Activated T-cell treated with anti-CD3 and anti-CD28 coated beads, Interleukin-2, amount 50 U/mL, for 72 hours (primary cell): ENCODE measurements at places on chromosomes 3 and 15. TPM values are rescaled to one million over a fixed set of nuclear protein-coding genes. Genes with fewer than 3 reads are reported as not detected.

DNA sequence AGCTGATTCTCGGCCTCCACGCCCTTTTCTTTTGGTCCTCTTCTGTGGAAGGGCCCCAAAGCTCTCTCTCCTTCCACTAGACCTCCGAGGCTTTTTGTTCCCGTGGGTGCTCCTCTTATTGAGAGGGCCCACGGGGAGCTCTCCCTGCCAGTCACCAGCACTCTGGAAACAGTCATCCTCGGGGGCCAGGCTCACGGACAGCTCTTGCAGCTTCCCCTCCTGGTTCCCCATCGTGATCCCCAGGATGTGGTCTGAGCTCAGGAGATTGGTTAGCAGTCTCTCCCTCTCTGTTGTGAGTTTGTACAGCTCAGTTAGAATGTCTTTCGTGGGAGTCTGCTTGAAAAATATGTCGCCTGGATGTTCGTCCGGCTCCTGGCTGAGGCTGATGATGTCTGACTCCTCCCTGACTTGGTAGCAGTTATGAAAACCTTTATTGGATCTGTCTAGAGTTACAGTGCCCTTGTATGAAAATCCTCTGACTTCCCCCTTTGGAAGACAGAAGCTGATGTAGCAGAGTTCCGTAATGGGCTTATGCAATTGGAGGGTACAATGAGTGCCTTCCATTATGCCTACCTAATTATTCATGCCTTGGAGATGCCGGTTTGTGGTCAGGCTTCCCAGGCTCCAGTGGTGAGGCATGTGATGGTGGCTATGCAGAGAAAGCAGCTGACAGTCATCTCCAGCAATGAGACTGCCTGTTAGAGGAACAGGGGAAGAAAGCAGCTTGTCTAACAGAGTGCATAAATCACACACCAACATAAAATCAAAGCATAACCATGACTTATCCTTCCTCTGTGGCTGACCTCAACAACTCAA lies 40.0 kb downstream of the FMN1 start:
- no peak for DNase-seq

GRCh38 chr3:152466784-152467183 lies 198.1 kb downstream of the MBNL1 start:
- no peak for DNase-seq

DNA sequence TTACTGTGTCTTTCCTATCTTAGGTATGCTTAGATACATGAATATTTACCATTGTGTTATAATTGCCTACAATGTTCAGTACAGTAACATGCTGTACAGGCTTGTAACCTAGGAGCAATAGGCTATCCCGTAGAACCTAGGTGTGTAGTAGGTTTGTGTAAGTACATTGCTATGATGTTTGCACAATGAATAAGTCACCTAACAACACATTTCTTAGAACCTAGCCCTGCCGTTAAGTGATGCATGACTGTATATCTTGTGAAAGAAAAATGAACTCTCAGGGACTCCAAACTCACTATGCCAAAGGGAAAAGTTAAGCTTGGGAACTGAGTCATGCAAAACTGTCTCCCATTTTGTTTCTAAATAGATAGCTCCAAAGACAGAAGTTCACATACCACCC lies 91.5 kb upstream of the ACP3 start:
- DNase-seq = no peak

DNA sequence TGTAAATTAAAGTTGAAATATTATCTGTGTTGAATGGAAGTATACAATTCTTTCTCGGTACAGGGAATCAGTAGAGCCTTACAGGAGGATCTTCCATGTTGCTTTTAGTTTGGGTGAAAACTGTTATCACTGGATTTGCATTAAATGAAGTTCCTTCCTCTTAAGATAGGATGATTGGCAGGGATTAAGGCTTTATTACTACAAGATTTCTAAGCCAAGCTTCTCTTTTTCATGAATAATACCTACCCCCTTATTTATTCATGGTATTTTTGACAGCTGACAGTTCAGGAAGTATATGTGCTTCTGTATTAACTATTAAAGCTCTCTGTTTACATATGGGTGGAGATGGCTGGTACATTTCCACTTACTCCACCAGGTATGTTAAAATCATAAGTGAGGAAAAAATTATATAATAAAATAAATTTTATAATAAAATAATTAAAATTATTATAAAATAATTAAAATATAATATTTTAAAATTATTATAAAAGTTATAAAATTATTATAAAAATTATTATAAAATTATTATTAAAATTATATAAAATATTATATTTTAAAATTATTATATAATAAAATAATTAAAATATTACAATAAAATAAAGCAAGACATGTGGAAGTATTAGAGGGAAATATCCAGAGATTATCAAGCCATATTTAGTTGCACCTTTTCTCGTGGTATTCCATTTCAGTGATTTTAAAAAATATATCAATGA lies 332.9 kb downstream of the ROBO2 start:
- DNase-seq = no peak

DNA sequence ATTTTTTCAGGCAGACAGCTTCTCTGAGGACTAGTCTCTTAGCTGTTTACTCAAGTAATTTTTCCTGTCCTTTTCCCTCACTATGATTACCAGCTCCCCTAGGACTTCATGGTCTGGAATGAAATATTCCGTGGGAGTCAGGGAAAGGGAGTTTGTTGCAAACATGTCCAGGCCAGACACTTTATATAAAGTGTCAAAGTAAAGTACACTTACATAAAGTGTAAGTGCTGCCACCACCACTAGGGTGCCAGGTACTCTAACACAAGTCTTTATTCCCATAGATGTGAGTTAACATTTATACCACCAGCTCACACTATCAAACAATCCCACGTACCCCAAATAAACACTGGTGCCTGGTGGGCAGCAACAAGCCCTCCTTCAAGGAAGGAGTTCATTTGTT lies 179.8 kb downstream of the SNRPN start:
- no peak for DNase-seq

- DNase-seq = no peak
These were observed 123.9 kb downstream of the SHOX2 start for GRCh38 chr3:157982359-157982758.

Gene GHRL
- 1.3 TPM for total RNA-seq

DNA sequence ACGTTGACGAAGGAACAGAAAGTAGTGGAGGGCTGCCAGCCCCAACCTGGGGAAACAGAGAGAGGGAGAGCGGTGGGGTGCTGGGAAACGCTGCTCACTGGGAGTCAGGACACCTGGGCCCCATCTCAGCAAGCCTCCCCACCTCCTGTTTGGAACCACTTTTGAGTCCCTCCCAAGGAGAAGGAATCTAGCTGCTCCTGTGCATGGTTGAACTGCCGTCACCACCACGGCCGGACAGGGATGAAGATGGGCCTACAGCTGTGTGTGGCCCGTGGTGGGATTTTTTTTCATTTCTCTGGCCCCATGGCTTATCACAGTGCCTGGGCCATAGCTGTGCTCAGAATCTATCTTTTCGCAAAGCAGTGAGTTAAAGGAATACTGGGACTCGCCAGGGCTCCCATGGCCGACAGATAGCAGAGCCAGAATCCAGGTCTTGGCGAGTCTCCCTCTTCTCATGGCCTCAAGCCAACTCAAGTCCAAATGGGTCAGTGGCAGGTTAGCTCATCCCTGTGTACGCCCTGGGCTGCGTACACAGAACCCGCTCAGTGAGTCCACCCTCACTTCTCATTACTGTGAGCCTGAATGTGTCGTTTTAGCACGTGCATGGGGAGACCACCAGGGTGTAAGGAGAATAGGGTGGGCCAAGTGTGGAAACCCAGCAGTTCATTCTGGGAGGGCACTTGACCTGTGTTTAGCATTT lies 271.2 kb downstream of the FAM43A start:
- no peak for DNase-seq

DNA sequence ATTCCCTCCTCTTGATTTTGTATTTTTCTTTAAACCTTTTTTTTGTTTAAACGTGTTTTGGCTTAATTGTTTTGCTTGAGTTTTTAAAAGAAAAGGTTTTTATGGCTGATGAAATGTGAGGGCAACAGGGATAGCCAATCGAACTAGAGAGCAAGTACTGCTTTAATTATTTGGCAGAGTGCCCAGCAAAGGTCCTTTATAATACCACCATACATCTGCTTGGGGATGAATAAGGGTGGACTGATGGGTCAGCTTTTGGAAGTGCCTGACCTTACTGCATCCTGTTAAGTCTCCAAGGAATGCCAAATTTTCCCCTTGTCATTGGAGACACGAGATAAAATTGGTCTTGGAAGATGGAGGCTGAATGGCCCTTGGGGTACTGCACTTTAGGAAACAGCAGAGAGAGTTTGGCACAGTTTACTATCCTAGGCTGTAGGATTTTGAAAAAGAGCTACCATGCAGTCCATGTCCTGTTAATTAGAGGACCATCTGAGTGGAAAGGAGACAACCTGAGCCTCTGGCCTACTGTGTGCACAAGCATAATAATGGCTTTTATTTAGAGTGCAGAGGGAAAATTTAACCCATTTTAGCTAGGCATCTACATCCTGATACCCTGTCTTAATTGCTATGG lies 19.8 kb upstream of the MTHFS start:
- no peak for DNase-seq

DNA sequence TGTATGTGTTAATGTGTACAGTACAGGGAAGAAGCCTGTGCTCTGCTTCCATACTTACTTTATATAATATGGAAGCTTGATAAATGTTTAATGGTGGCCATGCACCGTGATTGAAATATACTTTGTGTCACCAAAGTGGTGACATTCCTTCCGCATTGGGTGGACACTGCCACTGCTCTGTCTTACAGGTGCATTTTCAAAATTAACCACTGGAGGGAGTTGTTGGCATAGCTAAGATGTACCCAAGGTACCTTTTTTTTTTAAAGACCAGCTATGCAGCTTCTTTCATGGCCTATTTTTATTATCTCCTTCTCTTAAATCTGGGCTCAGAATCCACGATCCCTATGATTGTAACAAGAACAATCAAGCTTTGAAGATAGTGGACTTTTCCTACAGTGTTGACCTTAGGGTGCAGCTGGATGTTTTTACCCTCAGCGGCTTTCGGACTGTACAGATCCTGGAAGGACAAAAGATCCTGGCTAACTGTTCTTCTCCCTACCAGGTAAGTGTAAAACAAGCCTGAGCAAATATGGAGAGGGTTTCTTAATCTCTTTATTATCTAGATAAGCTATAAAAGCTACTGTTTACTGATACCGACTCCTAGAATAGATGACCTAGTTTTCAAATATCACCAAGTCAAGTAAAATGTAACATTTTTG lies 21.6 kb upstream of the PAK6 start:
- peak; percentile 52 for DNase-seq

DNA sequence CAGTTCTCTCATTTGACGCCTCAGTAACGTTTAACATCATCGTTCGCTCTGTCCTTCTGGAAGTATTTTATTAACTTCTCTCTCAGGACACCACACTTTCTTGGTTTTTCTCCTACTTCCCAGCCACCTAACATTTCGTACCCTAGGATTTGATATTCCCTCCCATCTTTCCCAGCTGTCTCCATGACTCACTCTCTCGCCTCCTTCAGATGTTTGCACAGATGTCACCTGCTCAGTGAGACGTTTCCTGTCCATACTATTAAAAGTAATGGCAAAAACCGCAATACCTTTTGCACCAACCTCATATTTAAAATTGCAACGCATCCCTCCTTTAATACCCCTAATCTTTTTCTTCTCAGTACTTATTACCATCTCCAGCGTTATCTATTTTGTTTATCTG lies 62.1 kb upstream of the SPRED1 start:
- DNase-seq = no peak

Gene CPLX3
- 0.17 TPM for total RNA-seq

GRCh38 chr3:14262212-14262611 lies 83.6 kb downstream of the LSM3 start:
- no peak for DNase-seq

DNA sequence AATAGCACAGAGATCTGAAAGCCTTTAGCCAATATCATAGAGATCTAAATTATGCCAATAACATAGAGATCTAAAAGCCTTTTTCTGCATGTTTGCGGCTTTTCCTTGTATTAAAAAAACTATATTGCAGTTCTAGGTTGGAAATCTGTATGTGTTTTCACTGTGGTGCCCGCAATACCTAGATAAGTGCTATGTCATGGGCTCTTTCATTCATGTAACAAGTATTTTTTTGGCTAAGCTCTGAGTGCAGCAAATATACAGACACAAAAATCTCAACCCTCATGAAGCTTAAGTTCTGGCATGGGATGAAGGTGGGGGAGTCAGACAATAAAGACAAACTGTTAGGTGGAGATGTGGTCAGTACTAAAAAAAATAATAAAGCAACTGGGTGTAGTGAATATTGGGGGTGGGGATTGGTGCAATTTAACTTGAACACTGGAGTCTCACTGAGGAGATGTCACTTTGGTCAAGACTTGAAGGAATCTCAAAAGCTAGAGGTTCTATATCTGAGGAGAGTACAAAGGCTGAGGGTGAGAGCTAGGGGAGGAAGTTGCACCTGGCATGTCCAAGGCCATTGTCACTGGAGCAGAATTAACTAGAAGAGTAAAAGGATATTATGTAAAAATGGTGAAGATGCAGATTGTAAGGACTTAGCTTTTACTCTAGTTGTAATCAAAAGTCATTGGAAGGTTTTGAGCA lies 973 bp downstream of the BUB1B start:
- DNase-seq = no peak

Gene ZNF620
- 5.8 TPM for total RNA-seq

Gene GRIP2
- total RNA-seq = not detected

- no peak for DNase-seq
These were observed 58.7 kb downstream of the CHSY1 start for GRCh38 chr15:101193120-101193644.

Gene SAMMSON
- total RNA-seq = not detected

- DNase-seq = no peak
These were observed 1552.3 kb downstream of the OTOL1 start for GRCh38 chr3:163048881-163049280.

Gene SGO1
- total RNA-seq = 31.5 TPM

GRCh38 chr15:44676676-44677075 lies 13.2 kb upstream of the SPG11 start:
- DNase-seq = peak; percentile 66

- no peak for DNase-seq
These were observed 33.5 kb downstream of the NTRK3 start for GRCh38 chr15:88223084-88223483.

GRCh38 chr15:75063338-75063737 lies 39.9 kb downstream of the PPCDC start:
- no peak for DNase-seq

DNA sequence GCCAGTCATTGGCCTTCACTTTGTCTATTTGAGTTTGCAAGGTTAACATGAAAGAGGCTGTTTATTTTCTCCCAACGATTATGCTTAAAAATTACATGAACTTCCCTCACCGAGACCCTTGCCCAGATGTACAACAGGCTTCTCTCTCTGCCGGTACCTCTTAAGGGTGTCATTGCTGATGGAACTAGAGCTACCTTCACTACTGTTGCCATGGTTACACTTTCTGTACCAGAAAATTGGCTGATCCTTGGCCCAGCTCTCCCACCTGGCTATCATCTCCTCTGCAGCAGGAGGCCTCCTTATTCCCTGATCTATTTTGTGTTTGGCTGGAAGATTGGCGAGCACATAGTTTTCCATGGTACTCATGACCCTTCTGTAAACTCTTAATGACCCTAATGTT lies 24.0 kb upstream of the LIPC start:
- no peak for DNase-seq
